Lower lobe of right lung (tissue), 2 donors: ENCODE measurements at places on chromosomes 5 and 9. TPM values are rescaled to one million over a fixed set of nuclear protein-coding genes. Genes with fewer than 3 reads are reported as not detected.

Gene PCDHGB5
- total RNA-seq: 9.1 TPM

Gene SCGB3A2
- 624 TPM for total RNA-seq

Gene C9orf153
- total RNA-seq: 0.95 TPM

Gene IL4
- total RNA-seq: not detected

Gene GARIN3
- not detected for total RNA-seq

Gene SRA1
- total RNA-seq: 21.4 TPM

Gene FABP6
- total RNA-seq: 4.9 TPM

Gene CCDC171
- total RNA-seq: 2.9 TPM

Gene PCDHGB4
- 5.3 TPM for total RNA-seq

Gene GCNT4
- 1.9 TPM for total RNA-seq

Gene DIMT1
- 19.3 TPM for total RNA-seq

Gene OR1J2
- not detected for total RNA-seq

Gene CDKN2B
- 17.9 TPM for total RNA-seq

Gene SOHLH1
- not detected for total RNA-seq

Gene PTGER4
- 29.1 TPM for total RNA-seq

Gene HBEGF
- total RNA-seq: 43.2 TPM

Gene CD74
- total RNA-seq: 4,221 TPM

Gene SLCO4C1
- 29.5 TPM for total RNA-seq

Gene SLC6A7
- total RNA-seq: not detected
